ENCODE measurements at places on chromosomes 5 and 9. TPM values are rescaled to one million over a fixed set of nuclear protein-coding genes. Genes with fewer than 3 reads are reported as not detected.

DNA sequence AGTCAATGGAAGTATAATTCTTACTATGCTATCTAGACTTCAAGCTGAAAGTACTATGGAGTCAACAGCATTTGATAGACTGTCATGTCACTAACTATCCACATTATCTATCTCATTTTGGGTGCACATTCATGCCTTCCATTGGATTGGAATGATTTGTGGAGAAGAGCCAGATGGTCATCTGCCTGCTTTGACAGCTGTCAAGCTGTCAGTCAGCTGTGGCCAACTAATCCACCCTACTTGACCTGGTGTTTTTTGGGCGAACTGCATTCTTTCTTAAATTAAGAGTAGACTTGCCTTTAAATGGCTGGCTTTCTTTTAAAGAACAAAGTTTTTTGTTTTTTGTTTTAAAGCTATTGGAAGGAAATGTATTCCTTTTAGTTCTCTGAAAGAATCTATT is 151.5 kb downstream of the DCP2 start:
- no peak for DNase-seq

GRCh38 chr9:116152941-116153764 is 438 bp upstream of the PAPPA start:
- DNase-seq, result no peak

GRCh38 chr9:135521608-135522095 is 412 bp downstream of the LCN1 start:
- no peak for DNase-seq

GRCh38 chr9:33415501-33416038 is 13.2 kb upstream of the AQP7 start:
- peak; percentile 88 for DNase-seq

GRCh38 chr9:20270161-20270560 is 352.1 kb downstream of the MLLT3 start:
- DNase-seq, result no peak

- no peak for DNase-seq
Observed at GRCh38 chr5:173514661-173515060, 101.8 kb downstream of the BOD1 start.

DNA sequence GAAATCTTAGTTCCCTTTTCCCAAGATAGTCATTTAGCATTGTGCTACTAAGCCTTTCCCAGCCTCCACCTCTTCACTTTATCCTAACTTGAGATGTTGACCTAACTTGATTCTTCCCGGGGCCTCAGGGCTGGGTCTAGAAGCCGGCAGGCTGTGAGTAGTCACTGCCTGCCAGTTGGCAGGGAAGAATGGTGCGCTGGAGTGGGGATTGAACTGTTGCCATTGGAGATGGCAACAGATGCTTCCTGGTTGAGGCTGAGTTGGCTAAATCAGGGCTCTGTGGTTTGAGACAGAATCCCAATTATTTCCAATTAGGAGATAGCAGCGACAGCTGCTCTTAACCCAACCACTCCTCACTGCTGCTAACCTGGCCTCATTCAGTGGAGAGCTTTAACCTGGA is 343.1 kb downstream of the BRINP1 start:
- DNase-seq, result peak; percentile 19

DNA sequence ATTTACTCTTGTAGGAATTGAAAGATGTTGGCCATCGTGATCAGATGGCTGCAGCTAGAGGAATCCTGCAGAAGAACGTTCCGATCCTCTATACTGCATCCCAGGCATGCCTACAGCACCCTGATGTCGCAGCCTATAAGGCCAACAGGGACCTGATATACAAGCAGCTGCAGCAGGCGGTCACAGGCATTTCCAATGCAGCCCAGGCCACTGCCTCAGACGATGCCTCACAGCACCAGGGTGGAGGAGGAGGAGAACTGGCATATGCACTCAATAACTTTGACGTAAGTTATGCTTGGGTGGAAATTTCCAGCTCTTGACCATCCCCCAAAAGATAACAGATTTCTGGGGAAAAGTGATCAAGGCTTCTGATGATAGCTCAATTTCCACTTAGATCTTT is 50.6 kb downstream of the LRRTM2 start:
- DNase-seq, result no peak

- DNase-seq, result no peak
Observed at GRCh38 chr9:133701981-133702797, 36.0 kb downstream of the SARDH start.

- DNase-seq, result no peak
Observed at GRCh38 chr5:79590396-79590999, 21.7 kb upstream of the TENT2 start.

DNA sequence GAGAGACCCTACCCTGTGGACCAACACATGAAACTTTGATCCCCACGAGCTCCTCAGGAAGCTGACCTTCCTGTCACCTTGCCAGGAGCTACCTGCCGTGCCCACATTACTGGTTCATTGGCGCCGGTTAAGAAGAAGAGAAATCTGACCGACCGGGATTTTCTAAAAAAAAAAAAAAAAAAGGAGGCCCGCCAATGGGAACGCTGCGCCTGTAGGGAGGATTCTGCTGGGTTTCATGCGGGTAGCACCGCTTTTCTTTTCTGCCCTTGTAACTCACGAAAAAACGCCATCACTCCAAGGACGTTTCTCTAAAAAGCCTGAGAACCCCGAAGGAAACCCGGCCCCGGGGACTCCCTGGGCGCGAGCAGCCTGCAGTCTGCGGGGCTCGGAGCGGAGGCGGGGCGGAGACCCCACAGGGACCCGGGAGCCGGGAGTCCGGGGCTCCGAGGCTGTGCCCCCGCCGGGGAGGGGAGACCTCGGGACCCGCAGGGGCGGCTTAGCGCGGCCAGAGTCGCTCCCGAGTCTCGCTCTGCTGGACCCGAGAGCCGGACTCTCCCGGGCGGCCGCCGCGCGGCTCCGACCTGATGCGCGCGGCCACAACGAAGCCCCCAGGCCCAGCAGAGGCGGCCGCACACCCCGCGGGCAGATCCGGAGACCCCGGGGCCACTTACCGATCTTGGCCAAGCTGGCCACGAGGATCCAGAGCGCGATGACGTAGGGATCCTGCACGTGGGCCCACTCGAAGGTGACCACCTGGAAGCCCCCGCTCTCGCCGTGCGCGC is 617 bp downstream of the SLC9A3 start:
- no peak for DNase-seq

DNA sequence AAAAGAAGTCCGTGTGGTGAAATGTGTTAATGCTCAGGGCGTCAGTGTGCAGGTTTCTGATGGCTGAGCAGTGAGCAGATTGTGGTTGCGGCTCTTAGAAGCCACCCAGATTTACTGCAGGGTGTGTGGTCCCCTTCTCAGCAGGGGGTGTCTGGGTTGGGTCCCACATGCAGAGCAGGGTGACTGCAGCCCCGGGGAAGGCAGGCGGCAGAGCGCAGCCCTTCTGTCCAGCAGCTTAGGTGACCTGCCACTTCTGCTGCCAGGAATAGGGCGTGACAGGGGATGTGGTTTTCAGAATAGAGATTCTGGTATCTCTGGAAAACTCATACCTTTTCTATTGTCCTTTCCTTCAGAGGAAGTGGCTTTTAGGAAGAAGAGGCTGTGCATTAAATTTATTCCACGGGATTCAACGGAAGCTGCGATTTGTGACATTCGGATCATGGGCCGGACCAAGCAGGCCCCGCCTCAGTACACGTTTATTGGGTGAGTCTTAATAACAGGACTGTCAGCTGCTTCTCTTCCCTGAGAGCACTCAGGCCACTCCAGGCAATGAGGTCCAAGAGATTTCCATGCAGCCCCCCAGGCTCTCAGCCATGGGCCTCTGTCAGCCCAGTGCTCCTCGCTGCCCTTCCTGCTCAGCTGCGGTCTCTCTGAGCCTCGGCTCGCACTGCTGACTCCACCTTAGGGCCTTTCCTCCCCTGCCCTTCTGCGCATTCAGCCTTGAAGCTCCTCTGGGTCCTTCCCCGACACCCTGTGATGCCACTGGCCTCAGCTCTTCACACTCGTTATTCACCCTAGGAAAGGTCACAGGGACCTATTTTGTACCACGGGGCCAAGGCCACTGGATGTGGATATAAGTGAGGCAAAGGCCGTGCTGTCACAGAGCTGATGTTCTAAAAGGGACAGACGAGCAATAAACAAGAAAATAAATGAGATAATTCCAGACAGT is 65.4 kb downstream of the MVB12B start:
- no peak for DNase-seq

- DNase-seq, result no peak
Observed at GRCh38 chr9:104903609-104904008, 24.3 kb downstream of the ABCA1 start.

DNA sequence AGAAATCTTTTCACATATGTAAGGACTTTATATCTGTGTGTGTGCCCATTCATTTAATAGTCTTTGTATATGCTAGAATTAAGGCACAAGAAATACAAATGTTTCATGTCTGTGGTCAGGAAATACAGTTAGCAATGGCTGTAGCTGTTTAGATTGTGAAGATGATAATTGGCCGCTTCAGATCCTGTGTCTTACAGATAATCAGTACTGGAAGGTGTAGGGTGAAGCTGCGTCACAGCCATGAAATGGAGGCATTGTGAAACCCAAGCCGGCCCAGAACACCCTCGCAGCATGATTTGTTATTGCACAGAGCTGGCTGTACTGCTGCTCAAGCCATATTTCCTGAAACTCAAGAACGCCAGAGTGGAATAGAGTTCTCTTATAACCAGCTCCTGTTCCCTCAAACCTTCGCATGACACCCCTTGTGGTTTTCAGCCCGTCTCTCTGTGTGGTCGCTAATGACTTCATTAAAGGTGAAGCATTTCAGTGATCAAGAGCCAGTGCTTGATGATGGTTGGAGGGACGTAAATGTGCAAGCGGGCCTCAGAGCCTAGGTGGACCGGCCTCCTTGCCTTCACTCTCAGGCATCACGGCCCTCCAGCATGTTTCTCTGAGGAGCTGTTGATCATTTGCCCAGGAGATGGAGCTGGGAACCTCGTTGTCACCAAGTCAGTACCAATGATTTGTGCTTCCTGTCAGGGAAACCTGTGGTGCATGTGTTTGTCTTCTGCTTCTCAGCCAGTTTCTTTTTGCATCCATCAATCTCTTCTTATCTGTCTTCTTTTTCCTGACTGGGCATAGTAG is 80.1 kb downstream of the F2RL2 start:
- DNase-seq, result no peak

GRCh38 chr5:15687401-15687800 is 187.4 kb downstream of the FBXL7 start:
- no peak for DNase-seq

DNA sequence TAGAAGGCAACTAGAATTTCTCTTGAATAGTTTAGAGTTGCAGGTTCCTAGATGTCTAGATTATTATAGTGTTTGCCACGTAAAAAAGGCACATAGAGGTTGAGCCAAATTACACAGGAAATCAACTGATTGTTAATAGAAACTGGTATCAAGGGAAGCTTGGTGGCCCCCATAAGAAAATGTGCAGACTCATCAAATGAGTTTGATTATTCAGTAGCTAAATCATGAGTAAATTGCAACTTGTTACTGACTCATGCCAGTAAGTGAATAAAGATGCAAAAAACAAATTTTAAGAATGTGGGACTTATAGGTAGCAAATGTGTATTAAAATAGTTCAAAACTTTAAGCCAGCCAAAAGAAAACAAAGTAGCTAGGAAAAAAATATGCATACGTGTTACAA is 1078.9 kb upstream of the CDH9 start:
- no peak for DNase-seq

GRCh38 chr5:132020568-132021339 is 9.3 kb upstream of the ACSL6 start:
- peak; percentile 9 for DNase-seq

- no peak for DNase-seq
Observed at GRCh38 chr9:5902377-5902776, 11.7 kb downstream of the MLANA start.

DNA sequence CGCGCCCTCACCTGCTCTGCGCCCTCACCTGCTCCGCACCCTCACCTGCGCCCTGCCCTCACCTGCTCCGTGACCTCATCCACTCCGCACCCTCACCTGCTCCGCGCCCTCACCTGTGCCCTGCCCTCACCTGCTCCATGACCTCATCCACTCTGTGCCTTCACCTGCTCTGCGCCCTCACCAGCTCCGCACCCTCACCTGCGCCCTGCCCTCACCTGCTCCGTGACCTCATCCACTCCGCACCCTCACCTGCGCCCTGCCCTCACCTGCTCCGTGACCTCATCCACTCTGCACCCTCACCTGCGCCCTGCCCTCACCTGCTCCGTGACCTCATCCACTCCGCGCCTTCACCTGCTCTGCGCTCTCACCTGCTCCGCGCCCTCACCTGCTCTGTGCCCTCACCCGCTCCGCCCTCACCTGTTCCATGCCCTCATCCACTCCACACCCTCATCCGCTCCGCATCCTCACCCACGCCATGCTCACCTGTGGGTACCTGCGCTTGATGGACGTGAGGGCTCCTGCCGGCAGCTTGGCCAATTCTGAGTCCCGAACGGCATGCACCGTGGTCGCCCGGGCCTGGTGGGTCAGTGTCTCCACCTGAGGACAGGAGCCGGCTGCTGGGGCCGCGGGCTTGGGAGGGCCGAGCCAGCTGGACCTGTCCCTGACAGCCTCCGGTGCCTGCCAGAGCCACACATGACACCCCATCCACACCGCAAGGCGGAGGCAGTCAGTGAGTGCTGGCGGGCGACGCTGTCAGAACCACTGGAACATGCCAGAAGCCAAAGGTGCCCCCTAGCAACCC is 35.6 kb upstream of the NSMF start:
- no peak for DNase-seq

DNA sequence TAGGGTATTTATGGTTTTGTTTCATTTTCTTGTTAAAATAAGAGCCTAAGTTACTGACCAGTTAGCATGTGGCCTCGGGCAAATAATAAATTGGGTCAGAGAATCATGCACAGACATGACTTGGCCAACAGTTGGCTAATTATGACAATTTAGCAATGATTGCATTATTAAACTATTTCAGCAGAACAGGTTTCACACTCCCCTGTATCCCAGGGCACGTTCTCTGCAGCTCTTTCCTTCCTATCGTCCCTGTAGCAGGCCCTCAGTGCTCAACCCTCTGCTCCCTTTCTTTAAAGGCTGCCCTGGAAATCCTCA is 167.9 kb downstream of the TSSK1B start:
- DNase-seq, result no peak

DNA sequence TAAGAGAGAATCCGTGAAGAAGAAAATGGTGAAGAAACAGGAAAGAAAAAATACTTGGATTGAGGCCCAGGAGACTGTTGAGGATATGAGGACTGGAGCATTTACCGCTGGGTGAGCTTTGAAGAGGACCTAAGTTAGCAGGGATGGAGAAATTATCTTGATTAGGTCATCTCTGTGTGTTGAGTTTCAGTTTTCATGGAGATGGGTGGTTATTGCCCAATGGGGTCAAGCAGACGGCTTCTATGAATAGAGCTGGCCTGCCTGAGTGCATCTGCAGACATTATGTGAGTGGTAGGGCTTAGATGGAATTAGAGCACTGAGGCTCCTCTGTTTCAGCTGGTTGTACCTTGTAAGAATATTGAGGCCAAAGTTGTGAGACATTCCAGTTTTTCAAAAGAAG is 245.4 kb upstream of the FBXL7 start:
- no peak for DNase-seq

DNA sequence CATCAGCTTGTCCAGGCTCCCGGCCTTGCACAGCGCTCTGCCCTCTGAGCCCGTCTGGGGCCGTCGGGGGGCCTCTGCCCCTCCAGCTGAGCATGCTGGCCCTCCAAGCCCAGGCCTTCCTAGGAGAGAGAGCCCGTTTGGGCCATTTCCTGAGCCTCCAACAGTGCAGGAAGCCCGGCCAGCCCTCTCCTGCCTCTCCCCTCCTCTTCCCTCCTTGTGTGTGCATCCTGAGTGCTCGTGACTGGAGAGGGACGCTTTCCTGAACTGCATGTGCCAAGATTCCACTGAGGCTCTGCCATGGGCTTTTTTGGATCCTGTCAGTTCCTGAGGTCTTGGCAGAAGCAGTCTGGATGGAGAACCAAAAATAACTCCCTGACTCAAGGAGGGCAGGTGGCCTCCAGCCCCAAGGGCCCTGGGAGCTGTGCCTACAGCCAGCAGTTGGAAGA is 15.6 kb downstream of the OLFM1 start:
- DNase-seq, result no peak

The TMEM215 gene
- not detected for total RNA-seq

The CENPK gene
- 2.2 TPM for total RNA-seq
